Stimulated activated CD8-positive, alpha-beta memory T cell treated with anti-CD3 and anti-CD28 coated beads, Interleukin-2, amount 100 ng/mL, for 1 hour (primary cell): ENCODE measurements at places on chromosomes 1 and 21.
A peak's percentile ranks its signal among the peaks of the same experiment; 100 is the strongest.

DNA sequence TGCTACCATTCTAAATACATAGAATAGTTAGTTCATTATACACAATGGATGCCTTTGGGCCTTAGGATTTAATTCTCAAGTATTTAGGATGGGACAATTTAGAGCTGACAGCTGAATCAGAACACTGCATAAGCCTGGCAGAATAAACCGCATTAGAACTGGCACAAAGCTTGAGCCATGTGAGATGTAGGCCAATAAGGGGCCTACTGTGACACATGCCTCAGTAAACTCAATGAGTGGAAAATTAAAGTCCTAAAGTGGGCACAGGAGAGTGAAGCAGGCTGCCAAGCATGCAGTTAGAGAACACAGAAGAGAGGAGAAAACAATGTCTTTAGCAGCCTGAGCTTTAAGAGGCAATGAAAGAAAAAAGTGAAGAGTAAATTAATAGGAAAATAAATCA is 24.3 kb downstream of the SCYL3 start:
- DNase-seq: no peak

DNA sequence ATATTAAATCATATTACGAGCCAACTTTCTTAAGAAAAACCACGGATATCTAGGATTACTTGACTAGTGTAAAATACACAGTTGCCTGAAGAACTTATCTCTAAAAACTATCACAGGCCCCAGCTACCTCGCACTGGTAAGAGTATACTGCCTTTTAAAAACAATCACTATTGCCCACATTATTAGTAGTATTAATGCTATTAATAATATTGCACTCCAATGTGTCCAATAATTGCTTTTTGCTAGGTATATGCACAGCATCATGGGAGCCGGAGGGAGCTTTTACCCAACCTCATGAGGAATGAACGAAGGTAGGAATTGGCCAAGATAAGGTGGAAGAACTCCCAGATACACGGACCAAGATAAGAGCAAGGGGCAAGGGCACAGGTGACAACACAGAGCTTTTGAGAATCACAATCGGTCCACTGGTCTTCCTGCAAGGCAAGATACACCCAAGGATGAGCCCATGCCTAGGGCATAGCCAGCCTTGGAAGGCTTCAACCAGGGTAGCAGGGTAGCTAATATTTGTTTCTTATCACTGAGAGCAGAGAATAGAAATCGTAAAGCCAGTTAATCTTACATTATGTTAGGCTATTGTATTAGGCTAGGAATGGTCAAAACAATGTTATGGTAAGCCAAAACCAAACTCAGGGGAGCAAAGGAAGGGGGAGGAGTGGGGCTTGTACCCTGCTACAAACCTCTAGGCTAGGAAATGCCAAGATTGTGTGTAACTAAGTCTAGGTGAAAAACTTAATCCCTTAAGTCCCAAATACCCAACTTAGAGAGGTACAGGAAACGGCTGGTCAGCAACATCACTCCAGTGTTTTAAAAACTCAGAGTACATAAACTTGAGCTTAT is 9.4 kb downstream of the GLUL start:
- no peak for DNase-seq

- DNase-seq: no peak
Observed at GRCh38 chr1:116832308-116832931, 77.3 kb upstream of the PTGFRN start.

DNA sequence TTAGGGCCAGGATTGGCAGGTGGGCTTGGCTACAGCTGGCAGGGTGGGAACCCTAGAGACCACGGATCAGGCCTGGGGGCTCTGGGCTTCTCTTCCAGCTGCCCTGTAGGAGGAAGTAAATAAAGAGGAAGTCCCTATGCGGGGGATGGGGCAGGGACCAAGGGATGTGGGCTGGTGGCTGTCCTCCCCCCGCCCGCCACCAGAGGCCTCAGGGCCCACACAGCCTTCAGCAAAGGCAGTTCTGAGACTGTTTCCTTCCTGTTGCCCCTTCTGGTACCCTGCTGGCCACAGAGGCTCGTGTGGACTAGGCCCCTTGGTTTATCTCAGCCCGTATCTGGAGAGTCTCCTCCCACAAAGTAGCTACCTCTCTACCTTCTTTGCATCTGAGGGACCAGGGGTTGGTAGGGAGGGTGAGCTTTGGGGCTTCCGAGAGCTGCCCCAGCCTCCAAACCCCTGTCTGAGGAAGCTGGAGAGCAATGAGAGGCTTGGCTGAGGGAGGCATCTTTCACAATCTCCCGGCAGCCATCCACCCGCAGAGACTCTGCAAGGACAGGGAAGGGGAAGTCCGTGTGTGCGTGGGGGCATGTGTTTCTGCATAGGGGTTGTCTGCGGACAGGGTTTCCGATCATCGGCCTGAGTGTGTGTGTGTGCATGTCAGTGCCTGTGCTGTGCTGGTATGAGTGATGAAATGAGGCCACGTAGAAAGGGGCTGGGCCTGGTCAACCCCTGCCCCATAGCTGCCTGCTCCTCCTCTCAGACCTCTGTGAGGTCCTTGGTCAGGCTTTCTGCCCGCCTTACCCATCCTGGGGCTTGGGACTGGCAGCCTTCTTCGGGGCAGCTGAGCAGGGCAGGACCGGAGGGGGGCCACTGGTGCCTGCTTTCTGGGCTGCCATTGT is 12.5 kb downstream of the RPS6KA1 start:
- DNase-seq: peak; percentile 47

- no peak for DNase-seq
Observed at GRCh38 chr1:36080236-36080635, 3.7 kb upstream of the TEKT2 start.

DNA sequence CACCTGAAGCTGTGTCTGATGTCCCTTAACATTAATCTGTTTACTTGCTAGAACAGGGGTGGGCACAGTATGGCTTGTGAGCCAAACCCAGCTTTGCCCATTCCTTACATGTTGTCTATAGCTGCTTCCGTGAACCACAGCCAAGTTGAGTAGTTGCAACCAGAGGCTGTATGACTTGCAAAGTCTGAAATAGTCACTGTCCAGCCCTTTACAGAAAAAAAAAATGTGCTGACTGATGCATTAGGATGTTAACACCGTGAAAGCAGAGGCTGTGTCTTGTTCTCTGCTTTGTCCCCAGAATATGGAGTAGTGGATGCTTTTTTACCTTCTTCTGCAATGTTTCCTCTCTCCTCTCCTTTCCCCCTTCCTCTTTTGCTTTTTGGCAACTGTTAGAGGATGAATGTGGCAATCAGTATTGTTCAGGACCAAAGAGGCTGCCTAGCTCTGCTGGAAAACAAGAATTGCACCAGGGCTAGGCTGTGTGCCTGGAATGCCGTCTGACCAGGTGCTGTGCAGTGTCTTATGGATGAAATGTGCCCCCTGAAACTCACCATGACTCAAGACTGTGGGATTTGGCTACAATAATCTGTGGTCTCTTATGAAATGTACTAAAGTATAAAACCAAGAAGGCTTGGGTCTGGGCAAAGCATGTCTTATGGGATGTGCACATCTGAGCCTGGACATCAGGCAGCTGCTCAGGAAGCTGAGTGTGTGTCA is 79.6 kb upstream of the GCLM start:
- no peak for DNase-seq

DNA sequence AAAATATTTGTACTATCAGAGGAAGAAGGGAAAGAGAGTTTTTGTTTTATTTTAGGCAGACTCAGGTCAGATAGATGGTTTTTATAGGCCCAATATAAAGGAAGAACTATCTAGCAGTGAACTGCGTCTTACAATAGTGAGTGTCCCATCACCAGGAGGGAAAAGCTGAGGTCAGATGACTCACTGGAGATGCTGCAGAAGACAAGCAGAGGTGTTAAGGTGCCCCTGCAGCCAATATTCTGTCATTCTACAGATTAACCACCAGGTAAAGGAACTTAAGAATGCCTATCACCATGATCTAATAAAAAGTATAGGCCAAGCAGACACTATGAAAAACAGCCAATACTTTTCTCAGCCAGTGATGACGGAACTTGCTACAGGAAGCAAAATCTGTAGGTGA is 29.6 kb downstream of the IVNS1ABP start:
- DNase-seq: no peak

DNA sequence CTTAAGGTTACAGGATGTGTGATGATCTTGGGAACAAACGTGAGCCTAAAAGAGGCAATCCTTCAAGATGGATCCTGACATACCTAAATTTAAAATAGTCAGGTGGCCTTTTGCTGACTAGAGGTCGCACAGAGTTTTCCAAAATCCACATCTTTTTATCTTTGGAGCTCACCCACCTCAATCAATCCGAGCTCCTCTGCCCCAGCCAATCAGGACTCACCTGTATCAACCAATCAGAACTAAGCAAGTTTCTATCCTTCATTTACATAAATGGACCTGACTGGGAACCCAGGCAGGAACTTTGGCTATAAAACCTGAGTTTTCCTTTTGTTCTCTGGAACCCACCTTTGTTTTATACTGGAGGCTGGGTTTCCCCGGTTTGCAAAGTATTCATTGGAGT is 16.2 kb downstream of the DNAJC11 start:
- DNase-seq: no peak
